Fibroblast of upper back skin (primary cell): ENCODE measurements at places on chromosomes 4 and X.

GRCh38 chr4:101931619-101932018 lies 141.1 kb downstream of the BANK1 start:
- no peak for DNase-seq

DNA sequence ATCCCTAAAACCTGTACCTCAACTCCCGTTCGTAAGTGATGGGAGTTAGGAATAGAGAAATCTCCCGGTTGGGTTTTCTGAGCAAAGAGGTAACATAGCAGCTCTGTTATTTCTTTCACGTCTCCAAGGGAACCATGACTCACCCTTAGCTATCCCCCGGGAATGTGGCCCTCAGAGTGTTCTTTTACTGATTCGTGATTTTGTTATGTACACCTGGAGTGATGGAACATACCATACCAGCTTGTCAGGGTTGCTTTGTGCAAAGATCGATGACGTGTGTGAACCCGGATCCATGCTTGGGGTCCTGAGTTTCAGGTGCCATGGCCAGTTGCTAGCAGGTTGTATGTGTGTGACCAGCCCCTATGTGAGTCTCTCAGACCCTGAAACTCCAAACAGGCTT lies 52.6 kb downstream of the HPRT1 start:
- peak; percentile 85 for DNase-seq

DNA sequence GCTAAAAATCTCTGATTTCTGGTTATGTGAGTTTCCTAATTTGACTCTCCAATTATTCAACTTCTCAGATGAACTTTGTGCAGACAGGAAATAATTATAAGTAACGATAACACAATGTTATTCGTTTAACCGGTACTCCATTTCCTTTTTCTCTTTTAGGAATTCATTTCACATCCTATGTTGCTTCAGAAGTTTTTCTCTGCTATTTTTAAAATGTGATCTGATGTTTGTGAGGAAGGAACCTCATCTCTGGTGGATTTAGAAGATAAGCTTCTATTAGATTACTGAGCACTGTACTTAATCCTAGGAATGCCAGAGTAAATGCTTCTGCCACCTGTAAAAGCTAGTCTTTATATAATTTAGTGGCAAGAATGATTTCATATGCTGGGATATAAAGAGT lies 116.0 kb upstream of the ETNPPL start:
- DNase-seq, result no peak

DNA sequence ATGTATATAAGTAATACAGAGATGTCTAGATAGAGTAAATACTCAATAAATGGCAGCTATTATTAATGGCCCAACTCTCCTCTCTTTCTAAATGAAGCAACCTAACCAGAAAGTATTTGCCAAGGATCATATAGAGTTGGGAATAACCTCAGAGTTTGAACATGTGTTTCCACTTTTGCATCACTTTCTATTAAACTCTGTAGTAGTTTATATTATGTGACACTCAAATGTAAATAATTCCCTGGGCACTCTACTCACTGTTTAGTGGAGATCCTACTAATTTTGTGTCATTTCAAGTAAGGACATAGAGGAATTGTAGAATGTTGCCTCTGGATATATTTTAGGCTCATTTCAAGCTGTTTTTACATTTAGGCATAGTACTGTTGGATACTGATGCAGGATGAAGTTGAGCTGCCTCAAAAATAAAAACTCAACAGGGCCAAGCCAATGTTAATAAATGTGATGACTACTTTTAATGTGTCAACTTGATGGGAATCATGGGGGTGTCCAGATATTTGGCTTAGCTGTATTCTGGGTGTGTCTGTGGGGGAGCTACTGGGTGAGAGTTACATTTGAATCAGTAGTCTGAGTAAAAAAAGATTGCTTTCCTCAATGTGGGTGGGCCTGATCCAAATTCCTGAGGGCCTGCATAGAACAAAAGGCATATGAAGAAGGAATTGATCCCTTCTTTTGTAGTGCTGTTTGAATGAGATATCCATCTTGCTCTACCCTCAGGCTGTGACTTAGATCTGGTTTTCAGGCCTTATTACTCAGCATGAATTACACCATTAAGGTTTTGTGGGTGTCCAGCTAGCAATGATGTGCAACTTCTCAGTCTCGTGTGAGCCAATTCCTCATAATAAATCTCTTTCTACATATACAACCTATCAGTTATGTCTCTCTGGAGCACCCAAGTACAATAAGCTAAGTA lies 1368.2 kb downstream of the STIM2 start:
- DNase-seq, result peak; percentile 98

DNA sequence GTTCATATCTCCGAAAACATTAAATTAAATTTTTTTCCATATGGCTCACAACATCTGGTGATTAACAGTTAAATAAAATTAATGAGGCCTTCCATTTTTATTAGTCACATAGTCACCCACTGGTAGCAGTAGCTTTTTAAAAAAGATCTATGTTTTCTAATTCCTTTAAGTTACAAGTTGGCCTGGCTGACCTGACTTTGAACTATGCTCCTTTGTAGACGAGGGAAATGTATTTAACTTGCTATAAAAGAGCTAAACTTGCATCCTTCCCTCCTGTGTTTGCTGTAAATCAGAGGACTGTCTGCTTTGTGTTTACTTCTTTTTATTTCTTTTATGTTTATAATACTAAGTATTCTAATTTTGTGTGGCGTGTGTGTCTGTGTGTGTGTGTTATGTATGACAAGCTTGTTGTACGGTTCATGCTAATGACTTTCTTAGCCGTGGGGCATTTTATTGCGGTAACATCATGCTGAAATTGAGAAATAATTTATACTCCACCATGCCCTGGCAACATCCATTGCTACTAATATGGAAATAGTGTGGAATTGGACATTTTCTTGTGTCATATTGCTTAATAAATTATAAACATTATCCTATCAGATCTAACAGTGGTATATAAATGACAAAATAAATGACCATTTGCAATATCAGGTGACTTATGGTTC lies 241.7 kb downstream of the SNCA start:
- DNase-seq, result no peak

GRCh38 chr4:146023334-146023967 lies 84.8 kb upstream of the ZNF827 start:
- no peak for DNase-seq

- peak; percentile 74 for DNase-seq
These were observed at the start of gene NFKB1 for GRCh38 chr4:102500696-102501446. Gene NFKB1 (plus strand): TSS chr4:102501359. CDS start chr4:102525519, 24,160 bp downstream.

DNA sequence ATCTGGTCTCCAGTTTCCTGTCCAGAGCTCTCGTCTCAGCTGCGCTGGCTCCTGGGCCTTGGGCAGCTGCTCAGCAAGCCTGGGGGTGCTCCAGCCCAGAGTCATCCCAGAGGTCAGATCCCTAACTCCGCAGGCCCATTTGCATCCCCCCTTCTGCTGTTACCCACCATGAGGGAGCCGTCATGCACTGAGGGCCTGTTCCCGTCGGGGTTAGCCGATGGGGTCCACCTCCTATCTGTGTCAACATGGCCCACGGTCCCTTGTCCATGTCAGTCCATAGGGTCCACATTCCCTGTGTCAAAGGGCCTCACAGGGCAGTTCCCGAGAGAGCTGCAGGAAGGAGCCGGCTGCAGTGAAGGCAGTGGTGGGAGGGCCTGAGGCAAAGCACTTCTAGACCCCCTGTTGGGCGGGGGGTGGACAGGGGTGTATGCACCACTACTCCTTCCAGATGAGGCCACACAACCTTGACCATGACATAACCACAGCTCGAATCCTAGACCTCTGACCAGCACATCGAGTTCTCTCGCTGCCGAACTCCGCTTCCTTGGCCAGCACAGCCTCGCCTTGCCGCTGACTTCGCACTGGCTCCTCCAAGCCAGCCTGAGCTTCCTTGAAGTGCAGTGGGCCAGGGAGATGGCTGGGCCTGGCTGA lies 24.9 kb downstream of the WDR1 start:
- DNase-seq, result no peak

DNA sequence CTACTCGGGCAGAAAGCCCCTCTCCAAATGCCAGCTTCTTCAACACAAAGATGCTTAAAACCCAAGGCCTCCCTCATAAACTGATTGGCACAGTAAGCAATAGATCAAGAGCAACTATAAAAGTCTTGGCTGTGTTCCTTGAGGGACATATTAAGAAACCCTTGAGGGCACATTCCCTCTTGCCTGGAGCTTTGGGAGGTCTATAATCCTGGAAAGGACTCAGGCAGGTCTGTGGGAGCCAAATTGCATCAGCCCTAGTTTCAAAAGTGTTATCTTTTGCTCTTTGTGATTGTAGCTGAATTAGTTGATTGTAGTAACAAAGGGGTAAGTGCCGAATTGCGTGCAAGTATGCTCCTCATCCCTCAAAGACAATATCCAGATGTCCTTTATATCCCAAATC lies 18.6 kb upstream of the SETD7 start:
- no peak for DNase-seq

GRCh38 chr4:108649863-108650211 lies 562 bp upstream of the OSTC start:
- DNase-seq, result no peak

- DNase-seq, result peak; percentile 39
These were observed 78.2 kb downstream of the IL21 start for GRCh38 chr4:122542411-122543236.

GRCh38 chr4:3135155-3136011 lies 60.9 kb downstream of the HTT start:
- no peak for DNase-seq

DNA sequence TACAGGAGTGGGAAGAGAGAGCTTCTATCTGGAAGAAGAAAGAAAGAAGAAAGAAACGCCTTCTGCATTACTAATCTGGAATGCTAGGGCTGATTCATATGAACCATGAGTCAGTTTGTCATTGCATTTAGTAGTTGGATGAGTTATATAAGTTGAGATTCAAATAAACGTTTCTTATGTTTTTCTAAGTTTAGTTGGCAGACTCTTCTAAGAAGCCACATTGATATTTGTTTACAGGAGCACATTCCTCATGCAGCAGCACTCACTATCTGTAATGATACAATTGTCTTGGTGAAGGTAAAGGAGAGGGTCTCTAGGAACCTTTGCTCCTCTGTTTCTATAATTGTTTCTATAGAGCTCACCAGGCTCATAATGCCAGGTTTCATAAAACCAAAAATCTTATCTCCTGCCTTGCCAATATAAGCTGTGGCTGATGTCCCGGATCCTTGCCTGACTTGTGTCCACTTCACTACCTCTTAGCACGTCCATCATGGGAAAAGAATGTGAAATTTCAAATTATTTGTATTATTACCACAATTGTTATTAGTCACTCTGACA lies 39.5 kb downstream of the HOPX start:
- DNase-seq, result peak; percentile 97

GRCh38 chr4:172806841-172807240 lies 361.8 kb upstream of the GALNT7 start:
- no peak for DNase-seq

DNA sequence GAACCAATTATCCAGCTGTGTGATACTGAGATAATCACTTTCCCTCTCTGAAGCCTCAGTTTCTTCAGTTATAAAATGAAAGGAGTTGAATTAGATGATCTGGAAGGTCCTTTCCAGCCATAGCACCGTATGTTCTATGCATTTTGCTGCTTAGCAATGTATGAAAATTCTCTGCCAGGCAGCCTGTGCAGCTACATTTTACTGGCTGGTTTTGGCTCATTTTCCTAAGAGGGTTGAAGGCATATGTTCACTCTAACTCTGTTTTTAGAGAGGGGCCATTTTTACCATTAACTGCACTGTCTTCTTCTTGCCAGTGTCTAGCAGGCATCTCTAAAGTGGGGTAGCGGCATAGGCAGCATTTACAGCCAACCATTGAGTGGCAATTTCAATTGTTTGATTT lies 26.1 kb downstream of the TRPC5 start:
- DNase-seq, result no peak

- DNase-seq, result peak; percentile 18
These were observed 215.3 kb upstream of the ANXA3 start for GRCh38 chr4:78336093-78336943.

DNA sequence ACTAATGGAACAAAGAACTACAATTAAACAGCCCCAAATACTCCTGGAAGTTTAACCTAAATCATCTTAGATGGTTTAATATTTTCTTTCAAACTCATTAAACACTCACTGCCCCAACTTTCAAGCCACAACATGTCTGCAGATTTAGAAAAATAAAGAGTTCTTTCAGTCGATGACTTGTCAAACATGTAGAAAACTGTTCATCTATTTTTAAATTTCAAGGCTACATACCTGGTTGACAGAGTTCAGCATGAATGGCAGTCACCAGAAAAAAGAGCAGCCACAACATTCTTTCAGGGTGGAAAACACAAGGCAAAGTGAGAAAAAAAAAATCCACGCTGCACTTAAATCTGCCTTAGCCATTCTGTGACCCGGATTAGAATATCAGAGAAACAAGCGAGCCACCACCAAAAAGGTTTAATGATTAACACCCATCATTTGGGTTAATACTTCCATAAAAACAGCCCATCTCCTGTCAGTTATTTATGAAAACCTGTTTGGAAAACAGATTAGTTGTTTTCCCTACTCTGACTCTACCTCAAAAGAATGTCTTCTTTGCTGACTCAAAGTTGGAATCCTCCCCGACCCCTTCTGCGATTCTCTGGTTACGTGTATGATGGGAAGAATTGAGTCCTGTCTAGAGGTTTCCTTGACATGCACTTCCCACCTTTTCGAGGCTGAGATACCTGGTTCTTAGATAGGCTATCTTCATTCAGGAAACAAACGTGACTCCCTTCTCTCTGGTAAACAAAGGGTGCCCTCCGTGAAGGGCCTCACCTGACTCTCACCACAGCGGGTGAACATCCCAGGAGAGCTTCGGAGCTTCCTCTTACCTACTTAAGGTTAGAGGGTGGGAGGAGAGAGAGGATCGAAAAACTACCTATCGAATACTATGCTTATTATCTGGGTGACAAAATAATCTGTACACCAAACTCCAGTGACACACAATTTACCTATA lies at the start of gene CLTRN:
CLTRN (minus strand) TSS at position 319 of the 958 bp plus-strand sequence; CDS start at position 289, 30 bp downstream.
- no peak for DNase-seq

- no peak for DNase-seq
These were observed 48.5 kb downstream of the MRPL1 start for GRCh38 chr4:77911091-77911490.

DNA sequence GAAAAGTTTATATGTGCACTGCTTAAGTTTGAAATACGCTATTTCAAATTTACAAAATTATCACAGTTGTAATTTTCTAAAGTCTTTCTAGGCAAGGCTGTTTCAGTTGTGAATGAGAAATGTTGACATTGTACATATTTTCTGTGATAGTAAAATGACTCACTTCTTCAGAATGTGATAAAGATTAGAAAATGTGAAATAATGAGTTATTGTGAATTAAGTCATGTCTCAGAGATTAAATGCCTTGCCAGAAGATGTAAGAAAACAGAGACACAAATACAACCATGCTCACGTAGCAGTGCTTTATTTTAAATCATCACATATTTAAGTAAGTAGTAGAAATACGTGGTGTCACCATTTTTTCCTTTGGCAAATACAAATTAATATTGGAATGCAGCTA lies 768 bp downstream of the CLCN4 start:
- DNase-seq, result peak; percentile 33
